ENCODE measurements at places on chromosomes 13 and 19.

DNA sequence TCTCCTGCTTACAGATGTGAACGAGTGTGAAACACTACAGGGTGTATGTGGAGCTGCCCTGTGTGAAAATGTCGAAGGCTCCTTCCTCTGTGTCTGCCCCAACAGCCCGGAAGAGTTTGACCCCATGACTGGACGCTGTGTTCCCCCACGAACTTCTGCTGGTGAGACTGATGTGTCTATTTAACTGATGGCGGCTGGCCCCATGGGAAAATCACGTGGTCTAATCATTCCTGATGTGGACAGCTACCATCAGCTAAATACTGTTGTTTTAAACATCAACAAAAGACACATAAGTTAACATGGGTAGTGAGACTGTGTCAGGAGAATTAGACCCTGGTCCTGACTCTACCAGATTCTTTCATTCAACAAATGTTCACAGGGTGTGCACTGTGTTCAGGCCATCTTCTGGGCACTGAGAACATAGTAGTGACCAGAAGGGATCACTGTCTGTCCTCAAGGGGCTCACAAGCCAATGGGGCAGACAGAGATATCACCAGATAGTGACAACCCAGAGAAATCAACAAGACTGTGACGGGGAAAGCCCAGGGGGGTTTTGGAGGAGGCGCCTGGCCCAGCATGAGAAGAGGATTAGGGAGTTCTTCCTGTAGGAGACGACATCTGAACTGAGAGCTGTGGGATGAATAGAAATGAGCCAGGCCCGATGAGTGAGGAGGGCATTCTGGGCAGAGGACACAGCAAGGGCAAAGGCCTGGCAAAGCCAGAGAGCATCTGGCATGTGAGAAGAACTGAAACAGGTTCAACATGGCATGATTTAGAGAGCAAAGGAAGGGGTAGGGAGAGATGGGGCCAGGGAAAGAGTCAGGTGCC lies 18.4 kb downstream of the LTBP4 start:
- no peak for DNase-seq

GRCh38 chr13:112178769-112179168 lies 111.8 kb downstream of the SOX1 start:
- no peak for DNase-seq

DNA sequence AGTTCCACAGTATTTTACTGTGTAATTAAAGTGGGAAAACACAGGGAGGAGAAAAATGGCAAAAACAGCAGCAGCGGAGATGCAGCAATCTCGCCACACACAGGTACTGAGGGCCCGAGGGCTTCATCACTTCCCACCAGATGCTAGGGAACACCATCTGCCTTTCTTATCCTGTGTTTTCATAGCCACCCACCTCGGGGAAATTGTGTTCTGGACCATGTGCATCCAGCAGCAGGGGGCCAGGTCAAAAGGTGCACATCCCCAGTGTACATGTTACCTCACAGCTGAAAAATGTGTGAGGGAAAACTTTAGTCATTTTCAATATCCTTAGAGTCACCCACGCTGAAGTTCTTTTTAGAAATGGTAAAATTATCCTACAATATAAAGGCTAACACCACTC lies 30.2 kb downstream of the PDCD5 start:
- no peak for DNase-seq

DNA sequence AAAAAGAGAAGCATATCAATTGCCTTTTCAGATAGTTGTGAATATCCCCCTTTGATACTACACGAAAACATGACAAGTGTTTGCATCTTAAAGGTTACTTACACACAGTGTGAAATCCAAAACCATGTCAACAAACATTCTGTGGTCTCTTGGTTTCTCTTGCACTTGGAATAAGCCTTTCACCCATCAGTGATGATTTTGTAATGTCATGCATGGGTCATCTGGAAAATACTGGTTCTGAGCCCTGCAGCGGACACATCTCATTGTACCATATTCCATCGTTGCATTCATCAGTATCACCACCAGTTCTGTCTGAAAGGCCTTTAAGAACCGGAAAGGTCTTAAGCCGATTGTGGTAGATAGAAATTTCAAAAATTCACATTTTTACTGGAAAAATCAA lies 65.4 kb upstream of the SOX1 start:
- DNase-seq = no peak

GRCh38 chr13:94020426-94020825 lies 459.1 kb downstream of the DCT start:
- DNase-seq = no peak

DNA sequence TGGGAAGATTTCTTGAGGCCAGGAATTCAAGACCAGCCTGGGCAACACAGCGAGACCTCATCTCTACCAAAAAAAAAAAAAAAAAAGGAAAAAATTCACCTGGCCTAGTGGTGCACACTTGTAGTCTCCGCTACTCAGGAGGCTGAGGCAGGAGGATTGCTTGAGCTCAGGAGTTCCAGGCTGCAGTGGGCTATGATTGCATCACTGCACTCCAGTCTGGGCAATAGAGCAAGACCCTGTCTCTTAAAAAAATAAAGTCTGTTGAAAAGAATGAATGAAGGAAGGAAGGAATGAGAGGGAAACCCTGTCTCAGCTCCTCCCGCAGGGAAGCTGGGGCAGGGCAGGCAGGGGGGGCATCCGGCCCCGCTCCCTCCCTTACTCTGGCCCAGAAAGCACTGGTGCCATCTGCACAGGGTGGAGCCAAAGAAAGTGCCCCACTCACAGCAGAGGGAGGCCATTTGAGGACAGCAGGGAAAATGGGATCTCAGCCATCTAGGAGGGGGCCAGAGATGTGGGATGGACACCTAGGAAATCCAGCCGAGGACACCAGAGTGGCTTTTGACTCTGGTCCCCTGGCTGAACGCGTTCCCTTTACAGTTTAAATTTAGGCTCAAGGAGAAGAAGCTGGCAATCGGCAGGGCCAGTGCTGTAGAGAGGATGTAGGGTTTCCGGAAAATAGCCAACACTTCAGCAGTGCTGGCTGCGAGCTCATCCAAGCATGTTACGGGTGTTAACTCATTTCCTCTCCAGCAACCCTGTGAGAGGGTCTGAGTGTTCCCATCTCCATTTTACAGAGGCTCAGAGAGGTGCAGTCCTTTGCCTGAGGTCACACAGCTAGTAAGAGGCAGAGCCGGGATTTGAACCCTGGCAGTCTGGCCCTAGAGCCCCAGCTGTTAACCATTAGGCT lies 3.6 kb upstream of the HPN start:
- no peak for DNase-seq

DNA sequence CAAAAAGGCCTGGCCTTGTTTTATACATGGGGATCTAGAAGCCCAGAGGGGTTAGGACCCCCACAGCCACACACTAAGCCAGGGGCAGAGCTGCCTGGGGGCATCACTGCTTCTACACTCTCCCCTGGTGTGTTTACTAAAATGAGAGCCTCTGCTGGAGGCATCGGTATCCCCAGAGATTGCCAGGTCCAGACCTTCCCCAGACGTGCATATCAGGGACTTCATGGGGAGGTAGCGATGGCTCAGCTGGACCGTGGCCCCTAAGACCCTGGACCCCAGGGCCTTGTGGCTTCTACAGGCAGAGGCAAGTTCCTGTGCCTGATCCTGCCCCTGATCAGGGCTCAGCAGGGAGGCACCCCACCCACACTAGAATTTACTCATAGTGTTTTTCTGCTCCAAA lies 13.5 kb downstream of the CLPTM1 start:
- DNase-seq = no peak

DNA sequence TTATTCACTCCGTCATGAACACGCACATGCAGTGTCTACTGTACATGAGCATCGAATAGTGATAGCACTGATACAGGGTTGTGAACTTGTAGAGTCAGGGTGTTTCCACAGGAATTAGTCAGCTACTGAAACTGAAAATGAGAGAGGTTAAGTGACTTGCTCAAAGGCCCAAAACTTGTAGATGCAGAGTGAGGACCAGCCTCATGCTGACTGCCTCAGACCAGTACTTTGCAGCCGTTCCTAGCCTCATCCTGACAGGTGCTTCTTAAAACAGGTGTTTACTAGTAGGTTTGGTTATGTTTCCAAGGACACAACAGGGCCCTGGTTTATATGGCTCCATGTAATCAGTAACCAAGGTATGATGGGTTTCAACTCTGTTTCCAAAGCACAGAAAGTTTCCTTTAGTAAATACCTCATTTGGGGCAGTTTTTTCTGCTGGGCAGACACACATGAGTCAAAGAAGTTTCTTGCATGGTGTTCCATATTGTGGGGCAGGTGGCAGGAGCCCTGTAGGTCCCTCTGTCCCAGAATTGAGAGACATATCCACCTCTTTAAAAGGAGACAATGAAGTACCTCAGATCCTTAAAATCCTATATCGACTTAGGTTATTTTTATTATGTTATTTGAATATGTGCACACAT lies 16.0 kb downstream of the FGF9 start:
- DNase-seq = no peak

DNA sequence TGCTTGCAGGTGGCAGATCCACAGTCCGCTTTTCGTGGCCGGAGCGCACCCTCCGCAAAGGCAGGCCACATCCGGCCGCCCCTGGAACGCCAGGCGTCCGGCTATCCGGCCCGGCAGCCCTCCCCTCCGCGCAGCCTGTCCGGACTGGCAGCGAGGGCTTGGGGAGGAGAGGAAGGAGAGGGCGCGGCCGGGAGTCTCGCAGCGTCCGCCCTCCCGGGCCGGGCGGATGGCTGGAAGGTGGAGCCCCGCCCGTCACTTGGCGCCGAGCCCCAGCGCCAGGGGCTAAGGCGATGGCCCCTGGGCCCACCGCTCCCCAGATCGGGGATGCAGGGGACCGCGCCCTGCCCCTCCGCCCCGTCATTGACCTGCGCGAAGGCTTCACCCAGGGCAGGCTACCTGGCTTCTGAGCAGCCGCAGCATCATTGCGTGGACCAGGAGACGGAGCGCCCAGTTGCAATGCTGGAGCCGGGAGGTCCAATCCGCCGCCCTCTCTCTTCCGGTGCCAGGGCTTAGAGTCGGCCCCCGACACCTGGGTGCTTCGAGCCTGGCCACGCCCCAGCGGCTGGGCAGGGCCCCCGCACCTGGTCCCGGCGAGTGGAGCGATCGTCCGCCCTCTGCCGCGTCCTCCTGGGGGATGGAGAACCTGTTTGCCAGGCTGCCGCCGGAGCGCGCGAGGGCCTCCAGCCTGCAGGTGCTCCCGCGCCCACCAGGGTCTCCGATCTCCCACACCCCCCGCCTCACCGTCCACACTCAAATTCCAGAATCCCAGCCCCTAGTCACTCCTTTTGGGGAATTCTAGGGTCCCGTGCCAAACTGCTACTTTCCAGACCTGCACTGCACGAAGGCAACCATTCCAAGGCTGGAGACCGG lies at the start of gene FUT1:
FUT1 (minus strand) TSS at position 146 of the 870 bp plus-strand sequence. CDS start 1,360 bp downstream, outside the sequence.
- DNase-seq = peak; percentile 72

DNA sequence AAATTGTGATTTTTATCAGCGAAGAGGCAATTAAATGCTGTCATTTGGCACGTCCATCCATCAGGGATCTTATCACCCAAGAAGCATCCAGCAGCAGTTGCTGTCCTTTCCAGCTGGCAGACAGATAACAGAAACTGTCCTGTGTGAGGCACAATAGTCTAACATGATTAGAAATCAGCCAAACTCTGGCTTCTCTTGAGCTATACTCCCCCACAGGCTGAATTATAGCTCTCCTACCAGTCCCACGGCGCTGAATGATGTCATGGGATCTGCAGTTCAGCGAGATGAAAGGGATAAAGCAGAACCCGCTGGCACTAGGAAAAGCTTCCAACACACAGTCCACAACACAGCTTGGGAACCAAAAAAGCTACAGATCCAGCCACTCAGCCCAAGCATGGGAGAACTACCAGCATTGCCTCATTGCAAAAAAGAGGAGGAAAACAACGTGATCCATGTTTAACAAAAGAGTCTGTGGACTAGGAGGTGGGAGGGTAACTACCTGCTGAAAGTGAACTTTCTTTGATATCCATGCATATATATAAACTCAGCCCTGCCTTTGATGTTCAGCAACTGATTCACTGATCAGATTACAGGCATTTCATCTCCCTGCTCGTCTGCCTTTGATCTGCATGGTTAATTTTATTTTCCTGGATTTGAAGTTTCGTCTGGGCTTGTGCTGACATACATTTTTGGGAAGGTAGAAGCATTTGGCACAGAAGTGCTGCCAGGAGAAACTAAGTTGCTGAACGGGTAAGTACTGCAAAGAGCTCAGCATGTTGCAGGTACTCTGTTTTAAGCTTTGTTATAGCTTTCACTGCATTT lies at the start of gene TNFRSF19:
TNFRSF19 (plus strand) TSS at position 314 of the 822 bp plus-strand sequence. CDS start 19,772 bp downstream, outside the sequence.
- peak; percentile 45 for DNase-seq

Data from left ventricle myocardium inferior (tissue), 1 donor.